ENCODE measurements at places on chromosomes 2 and 18.

DNA sequence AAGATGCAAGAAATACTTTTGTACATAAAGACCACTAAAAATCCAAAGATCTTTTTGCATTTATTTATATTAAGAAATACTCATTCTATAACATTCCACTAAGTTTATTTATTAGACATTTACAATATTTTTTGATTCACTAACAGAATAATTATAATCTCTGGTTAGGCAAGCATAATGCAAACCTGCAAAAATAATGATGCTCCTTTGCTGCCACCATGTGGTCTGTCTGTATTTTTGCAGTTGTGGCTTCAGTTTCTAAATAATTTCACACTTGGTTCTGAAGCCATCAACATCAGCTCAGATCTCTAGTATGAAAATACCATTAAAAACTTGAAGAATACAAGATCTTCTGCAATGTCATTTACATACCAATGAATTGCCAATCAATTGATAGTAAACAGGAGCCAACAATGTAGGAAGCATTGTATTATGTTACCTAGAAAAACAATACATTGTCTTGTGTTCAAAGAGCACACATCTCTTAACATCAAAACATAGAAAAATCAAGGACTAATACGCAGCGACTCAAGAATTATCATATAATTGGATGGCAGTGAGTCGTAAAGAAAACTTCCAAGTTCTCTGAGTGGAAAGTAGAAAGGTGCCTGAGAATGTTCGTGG, 28.8 kb upstream of the WDR75 start:
- no peak for DNase-seq

DNA sequence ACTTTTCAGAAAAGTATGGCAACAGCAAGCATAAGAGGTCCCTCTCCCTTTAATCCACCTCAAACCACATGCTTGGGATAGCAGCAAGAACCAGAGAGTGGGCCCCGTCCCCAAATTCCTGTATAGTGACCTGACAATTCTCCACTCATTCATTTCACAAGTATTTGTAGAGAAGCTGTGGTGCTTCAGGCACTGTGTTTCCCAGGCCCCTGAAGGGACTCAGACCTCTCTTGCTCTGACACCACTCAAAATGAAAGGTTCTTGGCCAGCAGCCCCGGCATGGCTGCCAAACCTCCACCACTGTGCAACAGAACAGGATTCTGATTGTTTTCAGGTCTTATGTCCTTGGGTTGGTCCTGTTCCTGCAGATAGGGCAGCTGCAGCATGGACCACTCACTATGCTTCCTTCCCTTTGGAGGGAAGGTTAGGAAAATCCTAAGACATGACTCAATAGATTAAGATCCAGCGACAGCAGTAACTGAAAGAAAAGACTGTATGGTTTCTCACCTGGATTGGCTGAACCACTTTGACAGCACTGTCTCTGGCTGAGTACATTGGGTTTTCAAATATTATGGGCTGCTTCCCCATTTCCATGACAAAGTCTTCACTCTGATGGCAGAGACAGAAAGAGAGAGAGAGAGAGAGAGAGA, 67.6 kb downstream of the DHRS9 start:
- no peak for DNase-seq

- DNase-seq = no peak
Measured at GRCh38 chr2:19176172-19176852, 182.1 kb downstream of the OSR1 start.

- DNase-seq = no peak
Measured at GRCh38 chr2:31020713-31021112, 117.5 kb downstream of the GALNT14 start.

DNA sequence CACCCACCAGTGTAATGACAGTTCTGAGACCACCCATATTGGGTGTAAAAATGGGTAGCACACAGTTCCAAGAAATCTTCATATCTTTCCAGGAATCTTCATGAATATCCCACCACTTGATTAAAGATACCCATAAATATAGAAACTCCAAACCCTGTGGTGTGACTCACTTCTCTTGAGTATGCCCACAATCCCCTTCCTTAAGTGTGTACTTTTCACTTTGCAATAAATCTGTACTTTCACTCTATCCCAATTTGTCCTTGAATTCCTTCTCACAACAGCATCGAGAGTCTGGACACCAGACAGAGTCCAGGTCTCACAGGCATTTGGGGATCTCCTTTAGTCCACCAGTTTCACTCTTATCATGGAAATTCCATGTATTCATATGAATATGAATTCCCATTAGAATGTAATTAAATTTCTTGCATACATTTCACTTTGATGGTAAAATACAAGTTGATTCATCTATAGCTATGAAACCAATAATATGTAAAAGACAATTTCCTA, 287.0 kb upstream of the SESTD1 start:
- DNase-seq = no peak

DNA sequence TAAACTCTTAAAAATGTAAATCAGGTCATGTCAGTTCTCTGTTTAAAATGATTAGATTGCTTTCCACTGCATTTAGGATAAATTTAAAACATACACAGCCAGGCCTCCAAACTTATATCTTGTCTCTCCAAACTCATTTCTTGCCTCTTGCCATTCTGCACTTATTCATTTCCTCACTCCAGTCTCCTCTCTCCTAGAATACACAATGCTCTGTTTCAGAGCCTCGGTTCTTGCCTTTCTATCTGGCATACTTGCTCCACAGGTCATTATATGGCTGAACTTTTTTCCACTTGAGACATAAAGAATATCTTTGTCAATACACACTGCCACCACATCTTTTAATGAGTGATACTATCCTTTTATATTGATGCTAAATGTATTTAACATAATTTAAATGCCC, 10.5 kb upstream of the UGP2 start:
- DNase-seq = no peak

- no peak for DNase-seq
Measured at GRCh38 chr2:150561076-150561475, 73.6 kb upstream of the RND3 start.

DNA sequence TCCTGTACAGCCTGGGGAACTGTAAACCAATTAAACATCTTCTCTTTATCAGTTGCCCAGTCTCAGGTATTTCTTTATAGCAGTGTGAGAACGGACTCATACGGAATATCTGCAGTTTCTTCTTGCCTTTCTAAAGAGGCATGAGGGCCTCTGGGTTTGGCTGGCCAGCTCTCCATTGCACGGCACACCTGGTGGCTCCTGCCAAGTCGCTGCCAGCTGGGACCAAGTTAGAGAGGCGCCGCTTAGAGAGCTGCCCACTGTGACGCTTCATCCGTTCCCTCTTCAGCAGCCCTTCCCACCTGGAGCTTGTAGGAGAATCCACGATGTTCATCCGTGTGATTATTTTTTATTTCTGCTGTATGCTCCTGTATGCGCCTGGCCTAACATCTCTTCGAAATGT, 195.4 kb downstream of the TWIST2 start:
- no peak for DNase-seq

DNA sequence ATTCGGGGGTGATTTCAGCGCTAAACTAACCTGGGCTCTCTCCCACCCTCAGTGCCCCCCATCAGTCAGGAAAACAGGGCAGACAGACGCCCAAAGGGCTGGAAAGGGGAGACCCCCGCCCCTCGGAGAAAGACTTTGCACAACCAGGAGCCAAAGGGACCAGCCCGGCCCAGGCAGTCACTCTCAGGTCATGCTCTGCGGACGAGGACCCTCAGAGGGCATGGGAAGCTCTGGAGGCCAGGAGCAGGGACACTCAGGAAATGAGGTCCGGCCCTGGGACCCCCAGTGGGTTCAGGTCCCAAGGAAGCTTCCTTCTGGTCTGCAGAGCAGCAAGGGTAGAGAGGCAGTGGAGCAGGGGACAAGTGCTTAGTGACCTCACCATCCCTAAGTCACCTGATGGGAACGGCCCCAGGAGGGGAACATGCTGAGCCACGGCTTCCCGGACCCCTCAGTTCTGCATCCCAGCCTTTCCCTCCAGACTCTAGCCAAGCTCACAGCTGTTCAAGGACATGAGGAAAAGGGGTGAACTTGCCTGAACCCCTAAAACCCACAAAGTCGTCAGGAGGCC, 88.0 kb upstream of the GPC1 start:
- no peak for DNase-seq

- DNase-seq = no peak
Measured at GRCh38 chr2:239397931-239398471, 2.8 kb downstream of the HDAC4 start.

- no peak for DNase-seq
Measured at GRCh38 chr2:173373290-173373689, 18.6 kb downstream of the CDCA7 start.

- no peak for DNase-seq
Measured at GRCh38 chr18:74412116-74412880, 44.8 kb downstream of the DIPK1C start.

GRCh38 chr2:198309673-198310280, 505.4 kb downstream of the PLCL1 start:
- DNase-seq = peak; percentile 31

- DNase-seq = no peak
Measured at GRCh38 chr2:147824620-147825019, 20.2 kb upstream of the ACVR2A start.

DNA sequence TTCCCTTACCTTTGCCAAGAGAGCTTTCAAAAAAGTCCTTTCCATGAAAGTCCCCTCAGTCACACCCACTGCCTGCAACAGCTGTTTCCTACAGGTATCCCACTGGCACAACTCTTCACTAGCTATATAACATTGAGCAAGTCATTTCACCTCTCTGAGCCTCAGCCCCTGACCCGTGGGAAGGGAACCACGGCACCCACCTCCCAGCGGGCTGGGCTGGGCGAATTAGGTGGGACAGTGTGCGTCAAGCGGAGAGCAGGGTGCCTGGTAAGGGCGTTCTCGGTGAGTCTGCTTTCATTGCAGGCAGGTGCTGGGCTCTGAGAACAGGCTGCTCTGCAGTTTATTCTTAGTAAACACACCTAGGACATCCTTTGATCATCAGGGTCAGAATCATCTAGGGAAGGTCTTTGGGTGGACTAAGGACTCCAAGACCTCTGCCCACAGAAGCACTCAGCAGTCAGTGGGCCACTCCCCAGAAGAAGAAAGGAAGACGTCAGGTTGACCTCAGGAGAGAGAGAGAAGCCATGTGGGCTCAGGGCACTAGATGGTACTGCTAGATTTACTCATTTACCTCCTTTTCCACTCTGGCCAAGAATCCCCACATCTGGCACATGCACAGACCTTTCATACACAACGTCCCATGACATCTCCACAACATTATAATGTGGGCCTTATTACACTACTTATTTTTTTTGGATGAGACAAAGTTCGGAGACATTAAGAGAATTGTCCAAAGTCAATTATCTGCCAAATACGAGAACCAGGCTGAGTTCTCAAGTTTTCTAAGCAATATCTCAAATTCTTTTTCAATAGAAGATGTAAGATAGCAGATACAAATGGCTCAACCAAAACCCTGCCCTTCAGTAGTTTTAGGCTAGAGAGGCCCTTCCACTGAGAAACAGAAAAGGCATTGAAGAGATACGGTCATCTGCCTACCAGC, 79.9 kb downstream of the GALNT14 start:
- no peak for DNase-seq

- DNase-seq = no peak
Measured at GRCh38 chr2:170715062-170715931, at the start of gene SP5. SP5 (plus strand) TSS chr2:170715337; CDS start chr2:170715513, 176 bp downstream.

GRCh38 chr18:62066102-62066818, 120.6 kb downstream of the PIGN start:
- no peak for DNase-seq

DNA sequence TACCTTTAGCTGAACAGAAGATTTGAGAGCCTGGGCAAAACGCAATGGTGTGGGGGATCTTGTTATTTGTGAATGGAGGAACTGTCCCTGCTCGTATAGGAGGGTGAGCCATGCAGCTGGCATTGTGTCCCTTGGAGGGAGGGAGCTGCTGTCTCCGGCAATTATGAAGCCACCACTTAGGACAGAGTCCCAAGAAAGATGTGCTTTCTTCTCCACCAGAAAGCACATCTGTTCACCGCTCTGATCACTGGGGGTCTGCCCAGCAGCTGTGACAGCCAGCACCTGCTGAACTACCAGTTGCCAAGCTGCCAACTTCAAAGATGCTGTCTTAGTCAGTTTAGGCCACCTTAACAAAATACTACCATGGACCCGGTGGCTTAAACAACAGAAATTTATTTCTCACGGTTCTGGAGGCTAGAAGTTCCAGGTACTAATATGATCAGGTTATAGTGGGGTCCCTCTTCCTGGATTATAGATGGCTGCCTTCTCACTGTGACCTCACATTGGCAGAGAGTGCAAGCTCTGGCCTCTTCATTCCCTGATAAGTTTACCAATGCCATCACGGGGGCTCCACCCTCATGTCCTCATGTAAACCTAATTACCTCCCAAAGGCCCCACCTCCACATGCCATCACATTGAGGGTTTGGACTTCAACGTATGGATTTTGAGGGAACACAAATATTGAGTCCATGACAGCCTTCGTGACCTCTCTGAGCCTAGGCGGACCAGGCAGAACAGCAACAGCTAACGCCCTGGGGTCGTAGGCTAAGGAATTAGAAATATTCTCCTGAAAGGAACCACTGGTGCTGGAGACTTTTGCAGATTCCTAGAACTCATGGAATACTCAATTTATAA, 148.3 kb downstream of the RHBDD1 start:
- no peak for DNase-seq

DNA sequence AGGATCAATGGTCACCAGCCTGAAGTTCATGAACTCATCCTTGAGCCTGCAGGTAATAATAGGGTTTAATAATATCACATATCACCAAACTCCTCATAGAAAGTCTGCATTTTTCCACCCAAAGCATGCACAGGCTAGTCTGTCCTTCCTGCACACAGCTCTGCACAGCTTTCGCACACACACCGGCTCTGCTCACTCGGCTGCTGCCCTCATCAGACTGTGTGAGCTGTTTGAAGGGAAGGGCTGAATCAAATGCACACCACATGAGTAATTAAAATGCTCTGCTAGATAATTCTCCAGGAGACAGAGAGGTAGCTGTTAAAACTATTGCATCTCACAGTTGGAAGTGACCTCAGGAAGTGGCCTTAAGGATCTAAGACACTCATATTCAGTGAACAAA, 108.4 kb upstream of the YPEL5 start:
- no peak for DNase-seq

- DNase-seq = no peak
Measured at GRCh38 chr18:78732273-78733210, 247.1 kb upstream of the SALL3 start.

DNA sequence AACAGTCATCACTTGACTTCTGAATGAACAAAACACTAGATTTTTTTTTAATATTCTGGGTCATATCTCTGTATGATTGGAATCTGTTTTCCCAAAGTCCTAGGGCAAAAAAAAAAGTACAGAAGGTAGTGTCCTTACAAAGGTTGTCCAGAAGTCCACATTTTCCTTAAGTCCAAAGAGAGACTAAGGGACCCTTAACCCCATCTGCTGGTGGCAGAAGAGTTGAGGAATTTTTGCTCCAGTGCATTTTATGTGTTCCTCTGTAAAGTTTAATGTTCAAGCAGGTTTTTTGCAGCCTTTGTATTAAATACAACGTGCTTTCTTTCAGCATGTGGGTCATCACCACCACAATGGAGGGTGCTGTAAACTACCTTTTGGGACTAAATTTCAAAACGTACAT, 215.9 kb downstream of the SP3 start:
- no peak for DNase-seq

GRCh38 chr2:214410918-214411554, at the start of gene VWC2L:
VWC2L (plus strand) TSS chr2:214411054; CDS start chr2:214414194, 3,140 bp downstream.
- DNase-seq = peak; percentile 0

All from activated CD8-positive, alpha-beta memory T cell treated with anti-CD3 and anti-CD28 coated beads for 1 hour (primary cell).